ENCODE measurements at places on chromosomes 5 and 9.

DNA sequence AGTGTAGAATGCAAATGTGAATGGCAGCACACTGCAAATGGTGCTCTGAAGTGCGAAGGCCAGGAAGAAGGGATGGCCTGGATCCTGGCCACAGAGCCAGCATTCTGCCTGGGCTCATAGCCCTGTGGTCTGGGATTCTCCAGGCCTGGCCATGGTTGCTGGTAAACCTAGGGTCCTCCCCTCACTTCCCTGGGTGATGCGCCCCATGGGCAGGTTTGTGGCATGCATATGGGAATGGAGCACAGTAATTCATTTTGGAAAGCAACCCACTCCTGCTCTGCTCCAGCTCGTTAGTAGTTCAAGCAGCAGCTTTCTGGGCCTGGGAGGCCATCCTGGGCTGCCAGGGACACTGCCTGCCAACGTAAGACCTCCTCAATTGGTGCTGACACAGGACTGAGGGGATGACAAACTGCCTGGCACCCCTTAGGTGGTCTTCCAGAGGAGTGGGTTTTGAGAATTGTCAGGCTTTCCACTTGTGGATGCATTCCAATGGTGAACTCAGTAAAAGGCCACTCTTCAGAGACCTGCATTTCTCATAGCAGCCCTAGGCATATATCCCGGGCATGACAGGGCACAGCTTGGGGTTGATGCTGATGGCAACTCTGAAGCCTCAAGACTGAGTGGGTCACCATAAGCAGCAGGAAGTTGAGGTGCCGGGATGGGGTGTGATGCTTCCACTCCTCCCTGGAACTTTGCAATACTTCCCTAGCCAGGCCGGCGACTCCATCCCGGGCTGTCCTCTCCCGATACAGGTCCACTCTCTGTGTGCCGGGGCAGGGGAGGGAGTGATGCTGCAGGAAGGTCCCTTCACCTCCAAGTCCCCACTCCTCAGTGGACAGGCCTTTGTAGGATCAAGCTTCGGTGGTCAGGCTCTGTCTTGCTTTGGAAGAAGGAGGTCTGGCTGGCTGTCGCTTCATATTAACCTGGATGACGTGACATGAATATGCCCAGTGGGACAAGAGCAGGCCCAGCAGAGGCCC is 1.2 kb upstream of the SLC25A48 start:
- DNase-seq: no peak

DNA sequence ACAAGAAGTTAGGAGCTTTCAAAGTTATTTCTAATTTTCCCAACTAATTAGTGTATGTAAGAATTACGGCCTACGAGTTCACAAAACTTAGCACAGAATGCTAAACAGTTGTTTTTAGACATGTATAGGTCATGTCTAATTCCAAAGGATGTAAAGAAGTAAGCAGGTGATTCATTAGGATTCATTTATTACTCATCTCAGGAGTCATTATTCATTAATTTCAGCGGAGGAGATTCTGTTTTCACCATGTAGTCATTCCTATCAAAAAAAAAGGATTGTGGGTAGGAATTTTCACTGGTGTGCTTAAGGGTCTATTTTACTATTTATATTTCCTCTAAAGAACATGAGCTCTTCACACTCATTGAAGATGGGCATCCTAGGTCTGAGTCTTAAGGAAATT is 532.2 kb downstream of the ACTL7B start:
- no peak for DNase-seq

DNA sequence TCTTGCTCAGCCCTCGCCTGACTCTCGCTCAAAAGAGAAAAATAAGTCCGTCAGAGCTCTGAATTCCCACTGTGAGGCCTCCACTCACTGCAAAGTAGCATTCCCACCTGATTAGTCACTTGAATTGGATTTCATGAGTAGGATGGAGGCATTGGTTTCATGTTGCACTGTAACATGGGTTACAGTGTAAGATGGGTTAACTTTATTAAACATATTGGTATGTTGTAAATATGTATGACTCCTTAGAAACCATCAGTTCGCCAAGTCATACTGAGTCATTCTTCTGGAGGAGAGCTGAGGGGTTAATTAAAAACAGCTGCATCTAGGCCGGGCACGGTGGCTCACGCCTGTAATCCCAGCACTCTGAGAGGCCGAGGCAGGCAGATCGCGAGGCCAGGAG is 93.8 kb upstream of the BNC2 start:
- DNase-seq: no peak

DNA sequence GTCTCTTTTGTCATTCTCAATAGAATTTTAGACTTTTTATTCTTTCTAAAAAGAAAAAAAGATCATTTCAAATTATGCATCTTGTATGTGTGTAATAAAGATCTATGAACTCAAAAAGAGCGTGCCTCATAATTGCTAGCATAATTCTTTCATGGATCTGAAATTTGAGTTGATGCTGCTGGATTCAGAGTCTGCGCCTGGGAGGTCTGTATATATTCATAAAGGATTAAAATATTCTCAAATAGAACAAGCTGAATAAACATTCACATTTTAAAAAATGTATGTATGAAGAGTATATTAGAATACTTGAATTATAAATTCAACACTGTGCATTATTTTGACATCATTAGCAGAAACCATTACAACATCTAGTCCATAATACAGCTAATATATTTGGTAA is 297.8 kb upstream of the GRAMD2B start:
- no peak for DNase-seq

DNA sequence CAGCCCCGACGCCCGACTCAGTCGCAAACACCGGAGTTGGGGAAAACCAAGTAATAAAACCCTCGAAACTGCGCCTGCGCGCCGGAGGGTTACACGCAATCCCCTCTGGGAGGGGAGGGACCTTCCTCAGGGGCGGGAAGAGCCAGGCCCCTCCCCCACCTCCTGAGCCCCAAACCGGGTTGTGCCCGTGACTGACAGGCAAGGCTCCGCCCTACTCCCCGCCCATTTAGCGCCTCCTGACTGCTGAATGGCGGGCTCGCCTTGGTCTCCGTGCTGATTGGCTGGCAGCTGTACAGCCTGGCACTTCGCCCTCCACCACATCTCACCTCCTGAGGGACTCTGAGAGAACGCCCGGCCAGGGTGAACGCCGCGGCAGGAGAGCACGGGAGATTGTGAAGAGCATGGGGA is at the start of gene PRDM9:
Gene PRDM9, plus strand, starts transcription at position 332 of the 408 bp plus-strand sequence. CDS start 1,425 bp downstream, outside the sequence.
- DNase-seq: no peak

GRCh38 chr9:96721731-96722429 is 56.0 kb downstream of the ZNF510 start:
- DNase-seq: no peak

DNA sequence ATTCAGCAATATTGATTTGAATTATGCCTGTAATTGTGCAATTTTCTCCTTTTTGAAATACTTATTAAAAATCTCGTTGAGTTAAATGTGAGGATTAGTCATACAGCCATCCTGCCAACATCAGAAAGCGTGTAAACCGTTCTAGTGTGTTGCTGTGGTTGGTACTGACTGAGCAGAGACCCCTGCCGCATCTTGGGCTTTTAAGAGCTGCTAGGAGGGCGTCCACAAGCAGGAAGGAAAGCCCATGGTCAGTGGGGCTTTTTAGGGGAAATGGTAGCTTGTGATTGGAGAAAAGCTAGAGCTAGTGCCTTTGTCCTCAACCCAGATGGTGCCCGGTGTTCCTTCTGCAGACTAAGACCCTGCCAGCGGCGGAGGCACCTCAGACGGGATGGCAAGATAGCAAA is 1.3 kb downstream of the SDHA start:
- DNase-seq: no peak

- DNase-seq: no peak
These were observed 1146.7 kb downstream of the CDH9 start for GRCh38 chr5:25891691-25892090.

GRCh38 chr9:24698881-24699518 is 153.3 kb upstream of the IZUMO3 start:
- no peak for DNase-seq

GRCh38 chr9:8534828-8535227 is 735.2 kb upstream of the DMAC1 start:
- no peak for DNase-seq

- no peak for DNase-seq
These were observed 32.7 kb downstream of the SUSD1 start for GRCh38 chr9:112142420-112142819.

- DNase-seq: no peak
These were observed 276.2 kb upstream of the POU5F2 start for GRCh38 chr5:94017579-94017978.

Measured in lower leg skin (tissue), 4 donors.